GM23248 (cell line): ENCODE measurements at places on chromosomes 16 and 17. TPM values are rescaled to one million over a fixed set of nuclear protein-coding genes. Genes with fewer than 3 reads are reported as not detected.
A peak's percentile ranks its signal among the peaks of the same experiment; 100 is the strongest.

DNA sequence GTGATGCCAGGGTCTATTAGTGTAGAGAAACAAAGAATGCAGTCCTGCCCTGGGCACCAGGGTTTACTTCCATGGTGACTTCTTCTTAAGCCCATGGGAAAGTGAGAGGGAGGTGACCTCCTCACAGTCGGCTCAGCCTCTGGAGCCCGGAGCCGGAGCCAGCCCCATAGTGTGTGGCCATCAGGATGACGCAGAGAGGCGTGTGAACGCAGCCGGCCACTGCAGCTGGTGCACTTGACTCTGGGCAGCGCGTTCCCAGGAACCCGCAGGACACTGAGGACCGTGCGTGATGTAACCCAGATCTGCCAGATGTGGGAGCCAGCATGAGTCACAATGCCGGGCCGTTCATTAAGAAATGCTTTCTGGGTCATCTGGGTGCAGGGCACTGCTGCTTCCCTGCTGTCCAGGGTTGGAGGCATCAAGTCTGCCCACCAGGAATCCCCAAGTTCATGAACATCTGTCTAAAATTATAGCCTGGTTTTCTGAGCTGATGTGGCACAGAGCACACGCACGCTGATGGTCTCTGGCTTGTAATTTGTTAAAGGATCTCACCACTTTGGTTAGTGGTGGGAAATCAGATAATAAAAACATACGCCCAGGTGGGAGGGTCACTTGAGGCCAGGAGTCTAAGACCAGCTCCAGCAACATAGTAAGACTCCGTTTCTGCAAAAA lies 114.1 kb downstream of the PITPNC1 start:
- DNase-seq = peak; percentile 100

- DNase-seq = no peak
These were observed 11.8 kb upstream of the NAGS start for GRCh38 chr17:43992641-43993040.

The HOXB8 gene
- polyA plus RNA-seq = not detected in 2 replicates

The CACNA1H gene
- polyA plus RNA-seq = not detected in 2 replicates

DNA sequence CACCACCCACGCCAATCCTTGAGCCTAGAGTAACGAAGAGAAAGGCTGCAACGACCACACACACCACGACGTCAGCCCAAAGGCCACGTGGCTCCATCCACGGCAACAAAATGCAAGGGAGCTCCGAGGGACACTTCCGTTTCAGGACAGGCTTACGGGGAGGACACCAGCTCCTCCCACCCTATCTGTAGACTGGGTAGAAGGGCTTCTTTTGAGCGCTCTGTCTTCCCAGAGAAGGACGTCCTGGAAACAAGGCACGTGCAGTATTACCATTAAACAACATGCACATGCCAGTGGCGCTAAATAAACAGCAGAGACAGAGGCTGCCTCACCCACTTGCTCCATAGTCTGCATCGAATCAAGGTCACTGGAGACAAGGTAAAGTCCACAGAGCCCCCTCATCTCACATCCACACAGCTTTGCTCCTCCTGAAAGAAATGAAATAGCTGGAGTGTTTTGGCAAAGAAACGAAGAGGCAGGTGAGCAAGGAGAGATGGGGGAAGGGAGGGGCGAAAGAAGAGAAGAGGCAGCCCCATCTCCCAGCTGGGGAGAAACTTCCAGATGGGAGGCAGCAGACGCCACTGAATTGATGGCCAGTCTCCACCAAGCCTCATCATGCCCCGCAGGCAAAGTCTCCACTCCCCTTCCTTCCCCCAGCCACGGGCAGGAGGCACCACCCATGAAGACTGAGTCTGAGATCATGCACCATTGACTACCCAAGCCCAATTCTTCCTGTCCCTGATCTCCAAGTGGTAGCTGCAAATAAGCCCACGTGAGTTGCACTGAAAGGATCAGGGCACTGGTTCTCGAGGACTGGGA lies 24.0 kb downstream of the ZFHX3 start:
- no peak for DNase-seq

The CSF3 gene
- polyA plus RNA-seq = 0.13 TPM in 1 of 2 replicates, not detected in the other

DNA sequence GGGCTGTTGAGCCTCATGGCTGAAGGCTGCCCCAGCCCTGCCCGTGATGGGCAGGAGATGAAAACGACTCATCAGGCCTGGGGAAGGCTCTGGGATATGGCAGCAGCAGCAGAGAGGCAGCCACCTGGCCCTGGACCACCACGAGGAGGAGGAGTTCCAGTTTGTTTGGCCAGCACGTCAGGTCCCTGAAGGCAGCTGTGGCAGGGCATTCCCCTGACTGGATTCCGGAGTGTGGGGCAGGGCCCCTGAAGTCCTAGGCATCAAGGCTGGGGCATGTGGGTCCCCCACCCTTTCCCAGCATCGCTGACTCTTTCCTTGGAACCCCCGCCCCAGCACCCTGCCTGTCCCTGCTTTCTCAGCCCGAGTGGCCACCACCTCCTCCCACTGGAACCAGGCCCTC lies 197.4 kb downstream of the ZNF423 start:
- no peak for DNase-seq

The PMP22 gene
- polyA plus RNA-seq = 124 and 126 TPM in 2 replicates

DNA sequence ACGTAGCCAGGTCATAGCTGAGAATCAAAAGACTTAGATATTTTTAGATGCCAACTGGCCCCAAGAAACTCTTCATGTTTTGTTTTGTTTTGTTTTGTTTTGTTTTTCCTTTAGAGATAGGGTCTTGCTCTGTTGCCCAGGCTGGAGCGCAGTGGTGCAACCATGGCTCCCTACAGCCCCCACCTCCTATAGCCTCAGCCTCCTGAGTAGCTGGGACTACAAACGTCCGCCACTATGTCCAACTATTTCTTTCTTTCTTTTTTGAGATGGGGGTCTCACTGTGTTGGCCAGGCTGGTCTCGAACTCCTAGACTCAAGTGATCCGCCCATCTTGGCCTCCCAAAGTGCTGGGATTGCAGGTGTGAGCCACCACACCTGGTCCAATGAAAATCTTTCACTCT lies 107.1 kb downstream of the ADCY9 start:
- no peak for DNase-seq

DNA sequence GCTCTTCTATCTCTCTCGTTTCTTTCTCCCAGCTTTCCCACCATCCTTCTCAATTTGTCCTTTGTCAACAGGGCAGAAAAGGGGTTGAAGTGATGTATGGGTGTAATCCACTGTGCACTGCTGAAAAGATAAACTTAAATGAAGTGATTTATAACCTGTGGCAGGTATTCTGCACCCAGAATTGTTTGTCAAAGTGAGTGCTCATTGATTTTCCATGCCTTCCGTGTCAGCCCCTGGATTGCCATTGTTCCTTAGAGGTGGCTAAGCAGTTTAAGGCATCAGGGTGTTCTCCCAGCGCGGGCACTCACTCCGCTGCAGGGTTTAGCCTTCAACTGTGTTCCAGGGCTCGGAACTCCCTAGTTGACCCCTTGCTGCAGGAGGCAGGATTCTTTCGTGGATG lies 82.9 kb downstream of the PITPNC1 start:
- no peak for DNase-seq

DNA sequence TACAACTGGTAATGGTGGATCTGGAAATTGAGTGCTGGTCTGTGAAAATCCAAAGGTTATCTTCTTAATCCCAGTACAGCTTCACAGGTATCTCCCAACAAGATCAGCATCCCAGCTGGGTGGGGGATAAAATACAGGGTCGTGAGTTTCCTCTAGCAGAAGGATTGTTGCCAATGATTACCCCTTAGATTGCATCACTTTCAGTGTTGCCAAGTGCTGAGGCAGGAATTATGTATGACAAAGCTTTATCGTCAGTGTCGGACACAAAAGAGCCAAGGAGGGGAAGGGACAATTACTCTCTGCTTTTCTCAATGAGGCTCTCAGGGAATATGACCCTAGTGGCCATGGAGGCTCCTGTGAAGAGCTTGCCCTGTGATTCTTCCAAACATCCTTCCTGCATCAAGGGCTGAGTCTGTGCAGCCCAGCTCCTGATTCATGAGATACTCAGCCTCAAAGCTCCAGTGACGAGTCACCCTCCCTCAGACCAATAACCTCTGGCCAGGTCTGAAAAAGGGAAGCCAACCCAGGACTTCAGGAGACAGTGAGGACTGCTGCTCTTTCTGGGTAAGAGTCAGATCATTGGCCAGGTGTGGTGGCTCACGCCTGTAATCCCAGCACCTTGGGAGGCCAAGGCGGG lies 15.0 kb downstream of the OR1F1 start:
- peak; percentile 49 for DNase-seq

- DNase-seq = peak; percentile 80
These were observed 52.8 kb downstream of the TOM1L2 start for GRCh38 chr17:17919169-17920107.

DNA sequence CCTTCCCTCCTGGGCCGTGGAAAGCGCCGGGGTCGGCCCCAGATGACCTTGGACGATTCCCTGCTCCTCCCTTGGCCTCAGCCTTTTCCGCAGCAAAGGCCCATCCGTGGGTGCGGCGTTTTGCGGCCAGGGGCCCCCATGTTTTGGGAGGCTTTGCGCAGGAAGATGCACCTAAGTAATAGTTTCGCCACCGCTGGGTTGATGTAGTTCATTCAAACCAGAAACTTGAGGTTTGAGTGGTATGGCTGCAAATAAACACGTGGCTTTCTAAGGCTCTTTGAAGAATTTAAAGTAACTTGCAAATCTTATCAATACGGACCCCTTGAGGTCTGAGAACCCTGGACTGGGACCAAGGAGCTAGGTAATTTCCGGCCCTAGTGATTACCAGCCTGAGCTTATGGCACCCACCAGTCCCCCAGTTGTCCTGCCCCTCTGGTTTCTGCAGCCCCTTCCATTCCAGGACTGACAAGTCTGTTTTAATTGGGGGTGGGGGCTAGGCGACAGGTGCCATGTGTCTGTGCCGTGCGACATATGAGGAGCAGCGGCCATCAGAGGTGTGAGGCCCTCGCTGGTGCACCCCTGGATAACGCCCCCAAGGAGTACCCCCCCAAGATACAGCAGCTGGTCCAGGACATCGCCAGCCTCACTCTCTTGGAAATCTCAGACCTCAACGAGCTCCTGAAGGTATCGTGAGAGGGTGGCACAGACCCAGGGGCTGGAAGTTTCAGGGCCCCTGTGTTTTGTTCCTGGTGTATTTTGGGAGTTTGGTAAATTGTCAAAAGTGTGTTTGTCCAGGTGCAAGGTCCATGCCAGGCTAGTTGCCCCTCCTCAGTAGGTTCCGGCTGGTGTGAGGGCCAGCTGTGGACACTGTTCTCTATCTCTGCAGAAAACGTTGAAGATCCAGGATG lies 834 bp downstream of the MRPL12 start:
- DNase-seq = peak; percentile 62

GRCh38 chr17:48597528-48597777 lies 3.9 kb upstream of the HOXB5 start:
- no peak for DNase-seq

DNA sequence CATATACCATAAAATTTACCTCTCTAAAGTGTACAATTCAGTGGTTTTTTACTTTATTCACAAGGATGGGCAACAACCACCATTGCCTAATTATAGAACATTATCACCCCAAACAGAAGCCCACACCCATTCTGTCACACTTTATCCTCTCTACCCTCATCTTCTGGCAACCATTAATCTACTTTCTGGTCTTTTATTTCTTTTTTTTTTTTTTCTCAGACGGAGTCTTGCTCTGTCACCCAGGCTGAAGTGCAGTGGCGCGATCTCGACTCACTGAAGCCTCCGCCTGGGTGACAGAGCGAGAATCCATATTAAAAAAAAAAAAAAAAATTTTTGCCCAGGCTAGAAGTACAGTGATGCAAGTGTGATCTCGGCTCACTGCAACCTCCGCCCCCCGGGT lies 90.7 kb upstream of the CLEC18B start:
- DNase-seq = no peak

The KRT33B gene
- 1.0 and 1.2 TPM in 2 replicates for polyA plus RNA-seq

The KRTAP4-1 gene
- not detected in 2 replicates for polyA plus RNA-seq

GRCh38 chr17:14910916-14911315 lies 354.2 kb downstream of the PMP22 start:
- no peak for DNase-seq

GRCh38 chr16:85829171-85829719 lies 29.8 kb downstream of the COX4I1 start:
- DNase-seq = no peak

- no peak for DNase-seq
These were observed 745 bp upstream of the ABCC1 start for GRCh38 chr16:15948532-15949209.

- DNase-seq = no peak
These were observed 18.6 kb downstream of the ZC3H18 start for GRCh38 chr16:88588754-88589153.

DNA sequence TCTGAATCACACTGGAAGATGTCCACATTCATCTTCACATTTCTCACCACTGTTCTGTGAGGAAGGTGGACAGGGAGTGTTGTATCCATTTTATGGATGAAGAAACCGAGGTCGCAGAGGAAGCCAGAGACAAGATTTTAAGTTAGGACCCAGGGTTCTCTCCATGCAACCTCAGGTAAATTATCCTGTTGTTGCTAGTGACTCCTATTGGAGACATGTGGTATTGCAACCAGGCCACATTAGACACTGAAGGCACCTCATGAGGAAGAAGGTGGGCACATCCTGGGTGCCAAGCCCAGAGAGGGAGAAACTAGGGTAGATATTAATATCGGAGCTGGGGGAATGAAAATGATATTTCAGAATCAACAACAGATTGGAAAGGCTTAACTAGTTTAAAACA lies 8.5 kb upstream of the WNT9B start:
- no peak for DNase-seq

DNA sequence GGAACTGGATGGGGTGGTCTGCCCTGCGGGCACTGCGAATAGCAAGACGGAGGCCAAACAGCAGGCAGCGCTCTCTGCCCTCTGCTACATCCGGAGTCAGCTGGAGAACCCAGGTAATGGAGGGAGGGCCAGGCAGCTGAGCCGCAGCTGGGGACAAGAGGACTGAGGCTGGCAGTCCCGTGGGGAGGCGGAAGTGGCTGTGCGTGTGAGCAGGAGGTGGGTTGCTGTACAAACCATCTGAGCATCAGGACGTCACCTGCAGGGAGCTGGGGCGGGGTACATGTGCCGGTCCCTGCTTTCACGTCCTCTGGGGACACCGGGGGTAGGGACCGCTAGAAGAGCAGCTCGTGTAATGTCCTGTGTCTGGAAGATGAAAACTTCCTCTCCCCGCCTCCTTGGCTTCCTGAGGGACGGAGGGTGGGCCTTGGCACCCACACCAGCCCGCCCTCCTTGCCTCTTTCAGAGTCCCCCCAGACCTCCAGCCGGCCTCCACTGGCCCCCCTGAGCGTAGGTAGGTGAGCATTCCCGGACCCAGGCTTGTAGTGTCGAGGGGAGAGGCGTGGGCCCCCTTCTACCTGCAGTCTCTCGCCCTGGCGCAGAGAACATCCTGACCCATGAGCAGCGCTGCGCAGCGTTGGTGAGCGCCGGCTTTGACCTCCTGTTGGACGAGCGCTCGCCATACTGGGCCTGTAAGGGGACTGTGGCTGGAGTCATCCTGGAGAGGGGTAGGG lies 3.7 kb downstream of the ADAD2 start:
- DNase-seq = no peak

The TNFAIP1 gene
- polyA plus RNA-seq = 53.7 and 59.4 TPM in 2 replicates

- DNase-seq = peak; percentile 88
These were observed 2.5 kb upstream of the CCL2 start for GRCh38 chr17:34252444-34253138.

The DNAI2 gene
- not detected in 2 replicates for polyA plus RNA-seq

DNA sequence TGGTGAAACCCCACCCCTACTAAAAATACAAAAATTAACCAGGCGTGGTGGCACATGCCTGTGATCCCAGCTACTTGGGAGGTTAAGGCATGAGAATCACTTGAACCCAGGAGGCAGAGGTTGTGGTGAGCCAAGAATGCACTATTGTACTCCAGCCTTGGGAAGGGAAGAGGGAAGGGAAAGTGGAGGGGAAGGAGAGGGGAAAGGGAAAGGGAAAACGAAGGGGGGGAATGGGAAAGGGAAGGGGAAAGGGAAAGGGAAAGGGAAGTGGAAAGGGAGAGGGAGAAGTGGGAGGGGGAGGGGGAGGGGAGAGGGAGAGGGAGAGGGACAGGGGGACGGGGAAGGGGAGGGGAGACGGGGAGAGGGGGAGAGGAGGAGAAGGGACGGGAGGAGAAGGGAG lies 122.5 kb downstream of the GAS7 start:
- DNase-seq = no peak
